ENCODE measurements at places on chromosomes 3 and 15.

- DNase-seq, result no peak
Observed at GRCh38 chr3:58095603-58096138, 87.4 kb downstream of the FLNB start.

DNA sequence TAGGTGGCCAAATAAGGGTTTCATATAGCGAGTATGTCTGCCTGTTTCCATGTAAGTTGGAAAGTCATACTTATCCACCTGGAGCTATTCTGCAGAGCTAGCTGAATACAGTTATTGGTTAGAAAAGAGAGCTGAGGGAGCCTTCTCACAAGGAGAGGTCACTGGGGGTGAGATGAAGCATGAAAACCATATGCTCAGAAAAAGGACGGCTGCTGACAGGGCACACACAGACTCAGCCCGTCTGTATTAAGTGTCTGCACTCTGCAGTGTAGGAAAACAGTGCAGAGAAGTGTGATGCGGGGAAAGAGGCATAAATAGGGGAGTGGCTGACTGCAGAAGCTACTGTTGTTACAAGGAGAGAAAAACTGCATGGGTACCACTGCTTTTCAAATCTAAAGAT, 58.2 kb downstream of the C3orf70 start:
- no peak for DNase-seq

DNA sequence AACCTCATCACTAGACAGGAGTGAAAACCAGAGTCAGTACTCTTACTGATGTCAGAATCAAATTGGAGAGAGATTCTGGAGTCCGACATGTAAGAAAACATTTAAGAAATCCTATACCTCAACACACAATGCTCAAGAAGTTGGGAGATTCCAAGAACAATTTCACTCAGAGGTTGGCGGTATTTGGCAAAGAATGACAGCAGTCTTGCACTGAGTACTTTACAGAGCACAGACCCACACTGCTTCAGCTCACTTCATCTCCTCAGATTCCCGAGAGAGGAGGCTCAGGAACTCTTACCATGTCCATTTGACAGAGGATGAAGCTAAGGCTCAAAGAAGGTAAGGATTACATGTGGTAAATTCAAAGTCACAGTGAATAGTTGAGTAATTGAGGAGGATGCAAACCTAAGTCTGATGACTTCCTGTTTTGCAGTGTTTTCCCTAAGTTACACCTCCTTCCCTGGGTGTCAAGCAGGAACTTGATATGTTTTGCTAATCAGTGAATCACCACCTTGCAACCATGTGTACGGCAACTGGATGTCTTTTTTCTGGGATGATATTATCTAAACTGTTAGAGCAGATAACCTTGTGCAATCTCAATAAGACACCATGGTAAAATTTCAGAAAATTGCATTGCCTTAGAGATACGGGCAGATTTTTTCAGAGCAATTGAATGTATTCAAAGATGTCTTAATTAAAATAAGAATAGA, 61.3 kb upstream of the MME start:
- DNase-seq, result no peak

DNA sequence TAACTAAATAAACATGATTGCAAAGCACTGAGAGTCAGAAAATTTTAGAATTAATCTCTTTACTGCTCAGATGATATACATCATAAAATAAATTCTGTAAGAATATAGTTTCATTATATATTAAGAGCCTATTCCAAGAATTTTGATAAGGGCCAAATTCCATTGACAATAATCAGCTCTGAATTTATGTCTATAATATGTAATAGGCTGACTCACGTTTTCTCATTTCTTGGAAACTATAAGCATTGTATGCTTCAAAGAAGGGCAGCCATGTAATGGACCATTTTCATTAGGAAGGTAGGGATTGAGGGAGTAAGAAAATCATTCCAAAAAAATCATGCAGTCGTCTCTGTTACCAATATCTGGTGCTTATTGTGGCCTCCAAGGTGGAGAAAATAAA, 315.9 kb downstream of the ZIC4 start:
- DNase-seq, result no peak

GRCh38 chr3:53592862-53593261, 98.5 kb downstream of the CACNA1D start:
- no peak for DNase-seq

GRCh38 chr3:184334470-184335158, 2.8 kb upstream of the FAM131A start:
- peak; percentile 39 for DNase-seq

DNA sequence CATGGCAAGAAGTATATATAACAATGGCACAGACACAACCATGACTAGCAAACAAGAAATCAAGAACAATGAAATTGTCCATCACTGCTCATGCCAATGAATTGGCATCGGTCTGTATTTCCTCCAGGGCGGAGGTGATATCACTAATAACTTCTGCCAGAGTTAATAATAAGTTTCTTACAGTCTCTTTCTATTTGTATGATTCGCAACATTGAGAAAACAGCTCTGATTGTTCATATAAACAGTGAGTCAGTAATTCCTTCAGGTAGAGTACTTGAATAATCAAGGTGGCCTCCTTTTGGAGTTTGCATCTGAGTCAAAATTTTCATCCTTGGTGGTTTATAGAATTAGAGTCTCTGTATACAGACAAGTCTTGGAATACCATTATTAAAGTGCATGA, 8.3 kb upstream of the SPICE1 start:
- DNase-seq, result no peak

DNA sequence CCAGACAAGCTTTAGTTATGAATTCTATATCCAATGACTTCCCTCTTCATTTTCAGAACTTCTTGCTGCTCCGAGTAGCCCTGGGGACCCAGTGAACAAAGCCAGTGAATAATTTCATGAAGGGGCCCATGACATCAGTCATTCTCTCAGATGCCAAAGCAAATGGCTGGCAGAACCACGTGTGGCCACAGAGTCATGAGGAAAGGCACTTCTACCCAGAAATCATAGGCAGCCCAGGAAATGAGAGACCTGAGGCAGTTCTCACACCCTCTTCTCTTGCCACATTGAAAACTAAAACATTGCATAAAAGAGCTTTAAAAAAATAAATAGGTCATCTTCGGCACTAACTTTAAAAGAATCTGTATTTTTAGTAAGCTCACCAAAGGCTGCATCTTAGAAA, 4.3 kb upstream of the UACA start:
- no peak for DNase-seq

GRCh38 chr3:77489216-77489615, 449.3 kb downstream of the ROBO2 start:
- DNase-seq, result no peak

DNA sequence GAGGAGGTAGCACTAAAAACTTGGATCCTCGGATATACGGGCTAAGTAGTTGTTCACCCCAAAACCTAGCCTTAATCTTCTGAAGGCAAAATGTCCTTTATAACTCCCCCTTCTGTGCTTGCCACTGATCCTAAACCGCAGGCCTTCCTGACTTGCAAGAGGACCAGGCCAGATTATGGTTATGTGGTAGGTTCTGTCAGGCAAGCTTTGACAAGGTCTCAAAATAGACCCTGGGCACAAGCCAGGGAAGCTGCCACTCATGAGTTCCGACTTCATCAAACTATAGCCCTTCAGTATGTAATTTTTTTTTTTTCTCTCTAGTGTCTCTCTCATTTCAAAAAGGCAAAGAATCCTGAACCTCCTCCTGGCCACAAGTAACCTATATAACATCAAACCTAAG, 3.2 kb downstream of the LRRFIP2 start:
- DNase-seq, result no peak

GRCh38 chr3:108475220-108475782, 35.1 kb downstream of the MYH15 start:
- no peak for DNase-seq

- DNase-seq, result no peak
Observed at GRCh38 chr3:185151101-185151963, 1.5 kb downstream of the C3orf70 start.

- peak; percentile 60 for DNase-seq
Observed at GRCh38 chr3:107598926-107599771, 76.4 kb downstream of the BBX start.

DNA sequence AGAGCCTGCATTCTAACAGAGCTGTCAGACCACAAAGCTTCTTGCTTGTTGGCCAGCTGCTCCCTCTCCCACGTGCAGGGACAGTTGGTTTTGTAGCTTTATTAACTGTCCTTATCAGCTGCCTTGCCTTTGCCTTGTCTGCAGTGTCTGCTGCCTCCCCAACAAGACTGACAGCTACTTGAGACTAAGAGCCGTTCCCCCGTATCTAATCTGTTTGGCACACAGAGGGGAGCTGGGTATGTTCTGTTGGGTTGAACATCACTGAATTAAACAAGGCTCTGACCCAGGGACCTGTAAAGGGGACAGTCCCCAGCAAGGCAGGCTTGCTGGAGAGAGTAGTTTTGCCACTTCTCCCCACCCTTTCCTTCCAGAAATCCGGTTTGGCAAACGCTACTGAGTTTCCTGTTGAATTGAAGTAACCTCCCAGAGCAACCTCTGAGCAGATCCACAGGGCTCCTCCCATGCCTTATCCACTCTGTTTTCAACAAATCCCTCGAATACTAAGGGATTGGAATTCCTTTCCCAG, 116.1 kb downstream of the ANP32A start:
- DNase-seq, result no peak

GRCh38 chr15:64162478-64162868, 349 bp downstream of the PPIB start:
- DNase-seq, result no peak

- DNase-seq, result peak; percentile 11
Observed at GRCh38 chr3:49656541-49657112, 17.5 kb upstream of the APEH start.

GRCh38 chr3:172673210-172673679, 37.6 kb downstream of the NCEH1 start:
- peak; percentile 56 for DNase-seq

- DNase-seq, result no peak
Observed at GRCh38 chr15:75840659-75841058, 2.6 kb upstream of the UBE2Q2 start.

DNA sequence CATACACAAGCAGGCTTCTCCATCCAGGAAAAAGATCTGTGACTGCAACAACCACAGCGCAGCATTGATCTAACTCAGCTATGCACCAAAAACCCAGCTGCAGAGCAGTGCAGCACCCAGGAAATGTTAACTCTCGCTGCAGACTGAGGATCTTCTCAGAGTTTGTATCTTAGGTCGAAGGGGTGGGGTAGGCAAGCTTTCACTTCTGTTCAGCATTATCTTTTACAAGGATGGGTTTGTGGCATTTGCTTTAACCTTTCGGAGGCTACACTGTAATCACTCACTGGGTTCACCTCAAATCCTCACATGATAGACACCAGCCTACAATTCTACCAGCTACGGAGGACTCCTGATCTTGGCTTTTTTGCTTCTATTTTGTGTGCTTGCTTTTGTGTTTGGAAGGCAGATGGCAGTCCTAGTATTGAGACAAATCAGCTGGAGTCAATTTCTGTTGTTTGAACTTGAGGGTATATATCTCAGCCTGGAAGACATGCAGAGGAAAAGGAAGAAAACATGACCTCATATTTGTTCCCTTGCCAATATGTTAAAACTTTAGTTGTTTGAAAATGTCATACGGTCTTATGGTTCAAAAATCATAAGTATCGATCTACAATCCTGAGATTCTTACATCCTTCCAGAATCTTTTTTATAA, 25.2 kb downstream of the LRRK1 start:
- DNase-seq, result no peak

GRCh38 chr3:149481056-149481455, 6.6 kb downstream of the TM4SF4 start:
- DNase-seq, result no peak

DNA sequence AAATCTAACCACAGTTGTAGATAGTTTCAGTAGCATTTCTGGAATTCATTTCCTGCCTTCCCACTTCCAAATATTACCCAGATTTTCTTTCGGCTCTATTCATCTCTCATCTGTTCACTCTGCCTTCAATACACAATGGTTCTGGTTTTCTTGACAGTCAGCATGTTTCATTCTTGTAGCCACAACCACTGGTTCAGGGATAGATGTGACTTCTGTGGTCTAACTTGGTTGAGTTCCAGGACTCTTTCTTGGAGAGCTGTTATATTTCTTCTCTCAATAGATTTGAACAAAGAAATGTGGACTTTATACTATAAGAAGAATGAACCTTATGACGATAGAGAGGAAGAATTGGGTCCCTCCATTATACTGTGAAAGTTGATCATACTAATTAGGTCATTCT, 228.8 kb downstream of the NSUN3 start:
- DNase-seq, result no peak

DNA sequence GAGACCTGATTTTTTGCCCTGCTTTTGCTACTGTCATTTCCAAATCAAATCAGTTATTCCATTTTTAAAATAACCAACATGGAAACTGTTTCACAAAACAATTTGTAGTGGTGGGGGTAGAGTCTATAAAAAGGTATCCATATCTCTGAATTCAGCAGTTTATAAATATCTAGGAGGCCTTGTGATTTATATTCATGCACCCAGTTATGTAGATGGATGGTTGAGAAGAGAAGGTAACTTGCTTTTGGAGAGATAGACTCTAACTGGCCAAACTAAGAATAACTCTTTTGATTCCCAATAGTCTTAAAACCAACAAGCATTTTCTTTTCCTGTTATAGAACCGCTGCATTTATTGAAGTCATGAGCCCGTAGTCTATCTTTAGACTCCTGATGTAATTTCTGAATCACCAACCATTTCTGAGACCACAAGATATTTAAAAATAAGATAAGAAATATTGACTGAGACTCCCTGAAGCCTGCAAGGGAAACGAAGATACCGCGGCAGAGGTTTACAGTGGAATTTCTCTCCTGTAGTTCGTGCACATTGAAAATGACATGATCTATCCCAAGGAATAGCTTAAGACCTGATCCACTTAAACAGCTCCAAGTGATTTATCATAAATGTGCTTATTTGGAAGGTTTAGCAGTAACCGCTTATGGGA, 68.5 kb downstream of the SAMMSON start:
- DNase-seq, result no peak

DNA sequence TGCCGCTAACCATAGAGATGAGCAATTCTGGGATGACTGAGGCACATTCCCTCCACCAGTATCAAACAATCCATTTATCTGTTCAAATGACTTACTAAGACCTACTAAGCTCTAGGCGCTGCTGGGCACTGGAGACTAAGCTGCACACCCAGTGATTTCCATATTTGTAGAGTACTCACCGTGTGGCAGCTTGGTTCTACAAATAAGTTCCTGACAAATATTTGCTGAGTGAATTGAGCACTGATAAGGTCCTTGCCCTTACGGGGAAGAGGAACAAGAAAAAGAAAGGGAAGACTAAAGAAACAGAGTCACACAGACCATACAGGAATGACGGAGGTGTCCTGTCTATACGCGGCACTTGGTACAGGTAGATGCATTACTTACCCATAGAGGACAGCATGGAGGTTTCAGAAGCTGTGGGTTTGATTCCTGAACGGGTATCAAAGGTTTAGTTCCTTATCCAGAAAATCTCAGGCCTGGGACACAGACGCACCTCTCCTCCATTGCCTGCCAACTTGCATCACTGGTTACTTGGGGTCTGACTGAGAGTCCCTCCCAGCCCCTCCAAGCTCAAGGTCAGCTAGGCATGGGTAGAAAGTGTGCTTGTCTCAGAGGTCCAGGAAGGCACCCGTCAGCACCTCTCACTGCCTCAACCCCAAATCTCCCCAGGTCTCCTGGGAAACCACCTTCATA, 298.6 kb upstream of the LYSMD4 start:
- DNase-seq, result no peak

GRCh38 chr15:87602371-87602770, 654.2 kb downstream of the NTRK3 start:
- DNase-seq, result no peak

- peak; percentile 82 for DNase-seq
Observed at GRCh38 chr3:186930143-186930640, at the start of gene ST6GAL1. TSS of gene ST6GAL1 (plus strand) at chr3:186930526. CDS start at chr3:187042704, 112,178 bp downstream.

- no peak for DNase-seq
Observed at GRCh38 chr15:39552556-39552955, 28.3 kb upstream of the THBS1 start.
